Right kidney (tissue), 9 donors: ENCODE measurements at places on chromosomes 7 and 10.

DNA sequence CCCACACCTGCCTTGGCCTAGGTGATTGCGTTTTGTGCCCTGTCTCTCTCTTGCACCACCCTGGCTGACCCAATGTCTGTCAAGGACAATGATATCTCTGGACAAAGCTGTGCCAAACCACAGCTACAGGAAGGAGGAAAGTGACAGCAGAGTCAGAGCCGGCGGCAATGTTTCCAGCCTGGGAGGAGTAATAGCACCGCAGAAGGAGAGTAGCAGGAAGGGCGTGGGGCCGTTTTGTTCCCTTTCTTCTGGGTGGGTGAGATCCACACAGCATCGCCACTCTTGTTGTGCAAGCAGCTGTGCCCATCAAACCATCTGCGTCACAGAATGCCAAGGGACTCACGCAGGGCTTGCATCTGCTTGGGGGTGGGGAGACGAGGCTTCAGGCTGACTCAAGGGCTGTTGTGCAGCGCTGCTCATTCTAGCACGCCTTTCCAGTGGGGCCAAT, 341.6 kb upstream of the AUTS2 start:
- DNase-seq: no peak

DNA sequence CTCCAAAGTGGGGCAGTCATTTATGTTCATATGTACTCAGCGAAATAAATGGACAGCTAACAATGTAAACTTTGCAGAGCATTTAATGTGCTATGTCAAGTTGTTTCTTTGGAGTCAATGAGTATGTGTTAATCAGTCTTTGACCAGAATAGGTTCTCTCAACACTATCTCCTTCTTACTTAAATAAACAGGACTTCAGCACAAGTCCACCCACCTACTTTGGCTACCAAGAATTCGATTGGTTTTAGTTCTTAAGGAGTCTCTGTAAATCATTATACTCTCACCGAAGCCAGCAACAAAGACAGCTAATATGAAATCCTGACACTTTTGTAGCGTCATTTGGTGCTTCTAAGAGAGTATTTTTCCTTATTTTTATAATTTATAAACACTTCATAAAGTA, 6.9 kb downstream of the WEE2 start:
- DNase-seq: no peak

DNA sequence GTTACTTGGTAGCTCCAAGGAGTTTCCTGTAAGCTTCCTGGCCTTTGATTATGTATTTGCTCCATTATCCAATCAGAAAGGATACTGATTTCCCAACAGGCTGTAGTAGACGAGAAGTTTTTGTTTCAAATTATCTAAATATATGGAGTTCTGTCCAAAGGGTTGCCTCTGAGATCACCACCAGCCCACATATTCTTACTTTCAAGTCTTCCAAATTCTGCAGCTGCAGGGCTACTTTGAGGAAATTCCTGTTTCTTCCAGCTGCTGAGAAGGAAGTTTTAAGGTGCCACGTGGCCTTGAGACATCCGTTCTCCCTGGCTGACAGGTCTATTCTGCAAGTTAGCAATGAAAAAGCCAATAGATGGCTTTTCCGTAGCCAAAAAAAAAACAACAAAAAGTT, 286.0 kb downstream of the TWIST1 start:
- DNase-seq: no peak

DNA sequence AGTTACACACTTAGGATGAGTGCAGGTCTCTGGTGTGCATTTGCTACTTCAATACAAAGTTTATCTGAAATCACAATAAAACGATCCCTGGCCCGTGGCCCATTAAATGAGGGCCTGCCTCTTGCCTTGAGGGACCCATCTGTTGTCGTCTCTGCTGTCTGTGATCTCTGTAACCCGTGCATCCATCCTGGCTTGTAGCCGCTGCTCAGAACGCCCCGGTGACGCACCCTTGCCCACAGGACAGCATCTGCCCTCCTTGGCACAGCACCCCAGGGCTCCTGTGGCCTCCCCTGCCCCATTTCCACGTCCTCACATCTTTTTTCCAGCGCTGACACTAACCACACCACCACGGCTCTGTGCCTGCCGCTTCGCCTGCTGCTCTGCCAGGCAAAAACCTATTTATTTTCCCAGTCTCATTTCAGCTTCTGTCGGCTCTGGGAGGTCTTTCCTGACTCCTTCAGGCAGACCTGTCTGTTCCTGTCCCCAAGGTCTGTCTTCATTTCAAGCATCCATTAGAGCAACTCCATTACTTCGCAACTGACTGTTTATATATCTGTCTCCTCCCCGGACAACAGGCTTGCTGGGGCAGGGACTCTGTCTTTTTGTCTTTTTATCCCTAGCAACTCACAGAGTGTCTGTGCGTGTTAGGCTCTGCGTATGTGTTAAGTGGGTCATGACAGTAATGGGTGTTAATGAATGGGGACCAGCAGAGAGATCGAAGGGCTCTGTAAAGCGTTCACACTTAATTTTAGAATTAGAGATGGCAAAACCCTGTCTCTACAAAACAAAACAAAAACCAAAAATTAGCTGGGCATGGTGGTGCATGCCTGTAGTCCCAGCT, 16.4 kb downstream of the CARD11 start:
- no peak for DNase-seq

- DNase-seq: no peak
These were observed 22.6 kb downstream of the PALS2 start for GRCh38 chr7:24595671-24596418.

DNA sequence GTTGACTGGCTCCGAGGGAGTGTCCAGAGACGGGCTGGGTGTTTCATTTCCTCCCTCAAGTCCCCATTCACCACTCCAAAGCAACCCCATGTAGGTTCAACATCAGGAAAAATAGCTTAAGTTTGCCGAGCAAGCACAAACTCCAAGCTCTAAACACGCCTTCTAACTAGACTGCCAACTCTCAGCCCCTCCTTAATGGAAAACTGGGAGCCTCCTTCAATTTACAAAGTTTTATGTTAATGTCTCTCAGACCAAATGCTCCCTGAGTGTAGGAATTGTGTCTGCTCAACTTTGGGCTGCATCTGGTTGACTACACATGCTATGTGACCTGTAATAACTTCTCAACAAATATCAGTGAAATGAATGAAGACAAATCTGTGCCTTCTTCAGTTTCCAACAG, 87.5 kb downstream of the FAM204A start:
- no peak for DNase-seq

- DNase-seq: no peak
These were observed 424.9 kb downstream of the CALN1 start for GRCh38 chr7:71987200-71987767.

DNA sequence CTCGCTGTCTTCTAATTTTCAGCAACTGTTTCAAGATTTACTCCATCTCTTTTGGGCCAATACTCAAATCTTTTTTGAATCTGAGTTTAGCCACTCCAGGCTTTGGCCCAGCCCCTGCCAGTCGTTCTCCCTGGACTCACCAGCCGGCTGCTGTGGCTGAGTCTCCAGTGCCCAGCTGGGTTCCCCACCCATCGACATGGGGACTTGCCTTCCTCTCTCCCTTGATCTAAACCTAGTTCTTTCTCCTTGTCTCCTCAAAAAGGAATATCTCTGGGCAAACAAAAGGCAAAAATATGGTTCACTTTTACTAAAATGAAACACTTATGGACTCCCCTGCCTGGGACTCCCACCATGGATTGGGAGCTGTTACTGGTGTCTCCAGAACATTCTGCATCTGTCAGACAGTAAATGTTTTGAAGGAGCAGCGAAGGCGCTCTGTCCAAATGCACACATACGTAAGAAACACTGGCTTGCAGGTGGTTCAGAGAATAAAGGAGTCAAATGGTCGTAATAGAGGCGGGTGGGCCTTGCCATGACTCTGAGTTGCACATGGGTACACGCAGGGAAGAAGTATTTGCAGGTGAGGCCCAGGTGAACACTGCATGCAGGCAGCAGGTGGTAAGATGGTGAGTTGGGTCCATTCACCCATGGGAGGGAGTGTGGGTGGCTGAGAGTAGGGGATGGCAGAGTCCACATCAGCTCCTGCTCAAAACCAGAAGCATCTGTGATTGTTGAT, 35.5 kb upstream of the HABP2 start:
- DNase-seq: no peak

GRCh38 chr10:101588879-101589278, 758 bp downstream of the DPCD start:
- DNase-seq: no peak

- no peak for DNase-seq
These were observed 232.0 kb downstream of the CCDC3 start for GRCh38 chr10:12769323-12770044.

DNA sequence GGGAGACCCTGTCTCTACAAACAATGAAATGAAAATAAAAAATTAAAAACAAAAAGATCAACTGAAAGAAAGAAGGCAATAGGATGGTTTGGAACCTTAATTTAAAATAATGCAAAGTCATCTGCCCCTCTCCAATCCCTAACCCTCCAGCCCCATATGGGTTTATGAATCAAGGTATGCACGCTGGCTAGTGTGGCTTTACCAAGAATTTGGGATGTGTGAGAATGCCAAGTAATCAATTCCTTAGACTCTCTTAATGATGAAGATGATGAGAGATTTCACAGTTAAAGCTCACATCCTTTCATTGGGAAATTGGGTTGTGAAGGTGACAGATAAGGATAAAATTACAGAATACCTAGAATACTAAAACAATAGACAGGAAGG, 147.1 kb upstream of the AOAH start:
- DNase-seq: no peak

DNA sequence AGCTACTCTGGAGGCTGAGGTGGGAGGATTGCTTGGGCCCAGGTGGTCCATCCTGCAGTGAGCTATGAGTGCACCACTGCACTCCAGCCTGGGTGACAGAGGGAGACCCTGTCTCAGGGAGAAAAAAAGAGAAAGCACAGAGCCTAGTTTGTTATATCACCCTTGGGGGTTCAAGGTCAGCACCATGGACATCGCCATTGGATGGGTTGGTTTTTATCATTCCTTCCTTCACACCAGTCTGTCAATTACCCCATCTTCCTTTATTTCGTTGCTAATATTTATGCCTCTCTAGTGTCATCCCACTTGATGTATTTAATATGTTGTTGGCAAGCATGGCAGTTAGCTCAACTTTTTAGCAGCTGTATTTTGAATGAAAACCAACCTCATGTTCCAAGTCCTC, 182.3 kb downstream of the NSUN6 start:
- no peak for DNase-seq

DNA sequence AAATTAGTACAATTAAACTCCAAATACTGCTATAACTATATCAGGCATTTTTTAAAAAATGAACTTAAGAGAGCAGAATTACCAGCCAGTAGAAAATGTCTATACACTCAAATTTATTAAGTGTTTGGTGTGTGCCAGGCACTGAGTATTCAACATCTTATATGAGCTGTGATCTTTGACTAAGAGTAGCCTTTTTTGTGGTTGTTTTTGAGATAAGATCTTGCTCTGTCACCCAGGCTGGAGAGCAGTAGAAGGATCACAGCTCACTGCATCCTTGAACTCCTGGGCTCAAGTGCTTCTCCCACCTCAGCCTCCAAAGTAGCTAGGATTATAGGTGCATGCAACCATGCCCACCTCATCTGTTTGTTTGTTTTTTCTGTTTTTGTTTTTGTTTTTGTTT, 102.5 kb upstream of the CELF2 start:
- no peak for DNase-seq

- no peak for DNase-seq
These were observed 3.1 kb downstream of the ELAPOR2 start for GRCh38 chr7:87056346-87056745.

DNA sequence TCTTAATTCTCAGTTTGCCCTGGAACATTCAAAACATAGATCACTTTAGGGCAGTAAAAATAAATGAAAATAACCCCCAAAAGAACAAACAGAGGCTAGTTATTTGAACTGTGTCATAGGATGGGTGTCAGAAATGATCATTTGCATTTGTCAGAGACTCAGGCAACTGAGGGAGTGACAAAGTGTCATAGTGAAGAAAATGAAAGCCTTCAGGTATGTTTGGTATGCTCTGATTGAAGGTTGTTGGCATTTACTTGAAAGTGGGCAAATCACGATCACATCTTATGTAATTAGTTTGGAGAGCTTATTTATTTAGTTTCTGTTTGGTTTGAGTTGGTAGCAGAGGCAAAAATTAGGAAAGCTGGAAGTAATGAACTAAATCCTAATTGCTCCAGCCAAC, 880.9 kb downstream of the ANKRD7 start:
- no peak for DNase-seq

GRCh38 chr10:70799124-70799523, 13.9 kb upstream of the TBATA start:
- DNase-seq: no peak

- no peak for DNase-seq
These were observed 97.7 kb upstream of the DNAAF5 start for GRCh38 chr7:628826-629225.

- peak; percentile 41 for DNase-seq
These were observed 16.1 kb downstream of the GPR146 start for GRCh38 chr7:1060315-1061072.

DNA sequence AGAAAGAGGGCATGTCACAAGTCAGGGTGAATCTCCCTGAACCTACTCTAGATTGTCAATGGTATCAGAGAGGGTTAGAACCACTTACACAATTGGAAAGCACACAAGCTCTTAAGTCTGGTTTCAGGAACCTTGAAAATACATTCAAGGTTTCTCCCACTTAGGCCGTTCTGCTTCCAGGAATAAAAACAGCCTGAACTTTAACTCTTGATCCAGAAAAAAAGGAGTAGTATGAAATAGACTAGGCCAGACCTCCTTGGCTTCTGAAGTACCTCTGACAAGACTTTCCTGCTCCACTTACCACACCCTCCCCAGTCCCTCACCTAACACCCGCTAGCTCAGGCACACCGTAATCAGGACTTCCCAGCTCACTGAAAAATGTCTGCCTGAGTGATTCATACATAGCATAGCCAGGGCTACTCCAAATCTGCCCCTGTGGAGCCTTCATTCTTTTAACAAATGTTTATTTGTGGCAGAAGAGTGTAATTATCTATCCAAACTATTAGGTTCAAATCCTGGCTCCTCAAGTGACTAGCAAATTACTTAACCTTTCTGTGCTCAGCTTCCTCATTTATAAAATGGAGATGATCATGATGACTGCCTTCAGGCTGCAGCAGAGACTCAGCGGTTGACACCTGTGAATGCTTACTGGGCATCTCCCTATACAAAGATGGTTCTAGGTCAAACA, 30.3 kb upstream of the IL6 start:
- DNase-seq: no peak

- DNase-seq: no peak
These were observed 112.5 kb downstream of the GRID1 start for GRCh38 chr10:86254081-86254480.

DNA sequence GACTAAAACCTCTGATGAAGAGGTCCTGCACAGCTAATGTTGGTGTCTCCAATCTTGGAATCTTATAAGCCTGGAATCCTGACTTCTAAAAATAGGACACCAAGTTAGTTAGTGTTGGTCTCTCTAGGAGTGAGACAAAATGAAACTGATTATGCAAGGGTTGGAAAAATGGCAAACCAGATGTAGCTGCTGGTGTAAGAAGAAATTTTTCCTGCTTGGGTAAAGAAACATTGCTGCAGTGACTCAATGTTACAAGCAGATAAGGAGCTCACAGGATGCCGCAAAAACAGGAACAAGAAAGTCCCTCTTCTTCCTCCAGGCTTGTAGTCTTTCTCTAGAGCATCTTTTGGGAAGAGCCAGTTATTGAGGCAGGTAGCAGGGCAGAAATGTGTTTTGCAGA, 449.0 kb downstream of the ETV1 start:
- DNase-seq: no peak

- DNase-seq: peak; percentile 8
These were observed 112.6 kb downstream of the ZPBP start for GRCh38 chr7:49980465-49980864.
